Activated CD4-positive, alpha-beta T cell treated with anti-CD3 and anti-CD28 coated beads for 36 hours (primary cell): ENCODE measurements at places on chromosomes 3 and 15. TPM values are rescaled to one million over a fixed set of nuclear protein-coding genes. Genes with fewer than 3 reads are reported as not detected.

DNA sequence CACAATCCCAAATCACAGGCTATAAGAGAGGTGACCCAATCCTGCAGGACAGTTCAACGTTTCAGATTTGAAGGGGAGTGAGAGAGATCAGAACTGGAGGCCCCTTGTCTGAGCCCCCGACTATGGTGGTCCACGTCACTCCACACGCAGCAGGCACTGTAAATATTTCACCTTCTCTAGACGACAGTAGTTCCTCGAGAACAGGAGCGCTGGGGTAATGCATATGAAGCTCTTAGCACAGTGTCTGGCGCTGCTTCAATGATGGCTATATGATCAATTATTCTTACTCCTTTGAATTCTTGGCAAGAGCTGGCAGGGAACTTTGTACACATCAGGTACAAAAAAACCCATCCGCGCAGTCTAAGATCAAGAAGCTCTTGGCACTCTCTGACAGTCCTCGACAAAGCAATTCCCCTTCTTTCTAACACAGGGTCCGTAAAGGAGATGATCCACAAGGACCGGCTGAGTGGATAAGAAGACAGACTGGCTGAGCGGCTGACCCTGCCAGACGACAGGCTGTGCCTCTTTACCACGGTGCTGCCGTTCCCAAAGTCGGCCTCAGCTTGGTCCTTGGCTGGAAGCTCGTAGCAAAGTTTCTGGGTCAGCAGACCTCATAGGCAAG, 522 bp upstream of the NRROS start:
- no peak for DNase-seq

- no peak for DNase-seq
Measured at GRCh38 chr3:146569314-146569713, 24.9 kb upstream of the PLSCR1 start.

DNA sequence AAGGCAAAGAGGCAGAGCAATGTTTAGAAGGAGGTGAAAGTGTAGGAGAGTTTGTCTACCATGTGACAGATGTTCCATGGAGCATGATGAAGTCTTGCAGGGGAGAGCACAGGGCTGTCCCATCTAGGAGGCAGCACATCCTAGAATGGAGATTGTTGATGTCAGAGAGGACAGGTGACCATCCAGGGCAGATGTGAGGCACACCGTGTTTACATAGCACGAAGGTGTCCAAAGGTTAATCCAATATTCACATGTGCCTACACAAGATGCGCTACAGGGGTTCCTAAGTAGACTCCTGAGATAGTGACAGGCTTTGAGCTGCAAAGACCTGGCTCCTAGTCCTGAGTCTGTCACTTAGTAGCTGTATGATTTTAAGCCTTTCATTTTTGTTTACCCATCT, 219.3 kb upstream of the SLCO3A1 start:
- no peak for DNase-seq

- no peak for DNase-seq
Measured at GRCh38 chr3:78644847-78645246, 1123.0 kb downstream of the ROBO1 start.

TGM5 gene
- total RNA-seq = not detected
